Sciatic nerve (tissue), 2 donors: ENCODE measurements at places on chromosomes 4 and X. TPM values are rescaled to one million over a fixed set of nuclear protein-coding genes. Genes with fewer than 3 reads are reported as not detected.

Gene F9
- not detected for total RNA-seq

DNA sequence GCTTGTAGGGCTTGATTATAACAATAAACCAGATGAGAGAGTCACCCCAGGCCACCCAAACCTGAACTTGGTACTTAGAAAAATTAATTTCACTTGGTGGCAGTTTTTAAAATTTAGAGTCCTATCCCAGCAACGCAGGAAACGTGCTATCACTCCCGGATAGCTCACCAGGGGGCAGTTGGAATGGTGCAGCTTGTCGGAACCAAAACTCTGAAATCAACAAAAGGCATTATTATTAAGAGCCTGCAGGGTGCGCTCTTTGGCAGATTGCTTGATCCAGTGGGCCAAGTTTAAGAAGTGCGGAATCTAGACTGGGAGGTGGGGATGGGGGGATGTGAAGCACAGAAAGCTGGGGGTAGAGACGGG is 2.4 kb downstream of the FRAS1 start:
- DNase-seq = peak; percentile 63

Gene FRMPD4
- 0.13 TPM for total RNA-seq

GRCh38 chr4:15649914-15650545 is 5.1 kb downstream of the FBXL5 start:
- no peak for DNase-seq

- DNase-seq = no peak
Measured at GRCh38 chr4:110808351-110808878, 185.5 kb upstream of the PITX2 start.

Gene NKX6-1
- not detected for total RNA-seq

DNA sequence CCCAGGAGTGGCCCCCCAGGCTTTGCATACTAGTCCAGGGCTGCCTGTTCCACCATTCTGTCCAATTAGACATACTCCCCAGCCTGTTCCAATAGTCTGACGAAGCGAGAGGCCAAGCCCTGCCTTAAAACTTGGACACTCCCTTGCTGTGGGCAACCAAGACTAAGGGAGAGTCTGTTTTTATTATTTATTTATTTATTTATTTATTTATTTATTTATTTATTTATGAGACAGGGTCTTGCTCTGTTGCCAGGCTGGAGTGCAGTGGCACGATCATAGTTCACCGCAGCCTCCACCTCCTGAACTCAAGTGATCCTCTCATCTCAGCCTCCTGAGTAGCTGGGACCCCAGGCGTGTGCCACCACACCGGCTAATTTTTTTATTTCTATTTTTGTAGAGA is 6.6 kb downstream of the KIT start:
- DNase-seq = no peak

- no peak for DNase-seq
Measured at GRCh38 chr4:1338752-1339414, 8.1 kb upstream of the UVSSA start.

DNA sequence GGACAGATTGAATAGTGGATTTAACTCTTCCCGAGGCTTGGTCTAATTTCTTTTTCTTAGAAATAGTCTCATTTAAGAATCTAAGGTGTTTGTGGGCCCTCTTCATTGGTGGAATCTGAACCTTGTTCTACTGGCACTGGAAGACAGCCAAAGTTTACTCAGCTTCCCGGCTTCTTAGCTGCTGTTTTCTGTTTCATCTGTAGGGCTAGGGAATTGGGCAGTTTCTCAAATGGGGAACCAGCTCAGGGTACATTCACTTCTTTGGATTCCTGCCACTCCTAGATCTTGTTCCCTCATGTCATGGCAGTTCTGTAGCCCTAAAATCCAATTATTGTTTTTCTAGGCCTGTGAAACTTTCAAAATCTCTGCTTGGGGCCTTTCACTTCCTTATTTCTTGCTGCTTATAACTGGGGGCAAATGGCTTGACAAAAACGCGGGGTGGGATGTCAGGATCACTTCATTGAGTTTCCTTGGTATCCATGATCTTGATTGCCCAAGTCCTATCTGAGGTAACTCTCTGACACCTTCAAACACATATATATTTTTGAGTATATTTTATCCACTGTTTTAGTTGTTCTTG is 985.0 kb downstream of the C4orf33 start:
- no peak for DNase-seq

DNA sequence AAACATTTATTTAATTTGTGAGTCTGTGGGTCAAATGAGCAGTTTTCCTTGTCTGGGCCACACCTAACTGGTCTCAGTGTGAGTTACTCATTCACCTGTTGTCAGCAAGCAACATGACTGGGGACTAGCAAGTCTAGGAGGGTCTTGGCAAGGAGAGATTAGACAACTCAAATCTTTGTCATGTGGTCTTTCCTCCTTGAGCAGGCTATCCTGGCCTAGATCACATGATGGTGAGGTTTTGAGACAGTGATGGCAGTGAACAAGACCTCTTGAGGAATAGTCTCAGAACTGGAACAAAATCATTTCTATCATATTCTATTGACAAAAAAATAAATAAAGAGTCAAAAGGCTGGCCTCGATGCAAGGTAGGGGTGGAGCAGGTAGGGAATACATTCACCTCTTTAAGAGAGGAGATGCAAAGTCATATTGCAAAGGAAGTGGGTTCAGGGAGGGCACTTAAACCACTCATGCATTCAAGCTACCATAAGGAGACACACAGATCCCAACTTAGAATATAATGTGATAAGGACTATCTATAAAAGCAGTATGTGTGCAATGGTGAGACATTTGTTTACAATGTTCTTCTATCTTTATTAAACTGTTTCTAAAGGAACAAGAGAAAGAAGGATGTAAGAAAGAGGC is 135.7 kb downstream of the ZNF330 start:
- DNase-seq = no peak

- no peak for DNase-seq
Measured at GRCh38 chrX:19576742-19577141, 61.4 kb upstream of the MAP3K15 start.

- DNase-seq = no peak
Measured at GRCh38 chr4:162456106-162456505, 292.3 kb upstream of the FSTL5 start.

- no peak for DNase-seq
Measured at GRCh38 chr4:77126809-77127208, 30.2 kb upstream of the CCNG2 start.

- DNase-seq = no peak
Measured at GRCh38 chr4:11081006-11081405, 347.7 kb downstream of the HS3ST1 start.

Gene CCDC110
- total RNA-seq = 0.36 TPM

DNA sequence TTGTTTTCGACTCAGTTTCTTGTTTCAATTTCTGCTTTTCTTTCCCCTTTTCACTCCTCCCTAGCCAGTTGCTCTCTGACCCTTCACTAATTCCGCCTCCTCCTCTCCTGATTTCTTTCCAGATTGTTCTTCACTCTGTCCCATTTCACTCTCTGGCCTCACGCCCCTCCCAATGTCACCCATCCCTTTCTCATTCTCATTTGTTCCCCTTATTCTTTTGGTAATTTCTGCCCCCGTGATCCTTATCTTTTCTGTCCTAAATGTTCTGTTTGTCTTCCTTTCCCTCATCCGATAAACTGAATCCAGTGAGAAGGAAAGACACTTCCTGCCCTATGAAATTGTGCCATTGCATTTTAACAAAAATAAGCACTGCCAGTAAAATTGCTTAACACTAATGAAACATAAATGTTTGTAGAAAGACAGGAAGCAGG is 94.5 kb upstream of the RASGEF1B start:
- DNase-seq = no peak

Gene WAS
- total RNA-seq = 14.4 TPM

DNA sequence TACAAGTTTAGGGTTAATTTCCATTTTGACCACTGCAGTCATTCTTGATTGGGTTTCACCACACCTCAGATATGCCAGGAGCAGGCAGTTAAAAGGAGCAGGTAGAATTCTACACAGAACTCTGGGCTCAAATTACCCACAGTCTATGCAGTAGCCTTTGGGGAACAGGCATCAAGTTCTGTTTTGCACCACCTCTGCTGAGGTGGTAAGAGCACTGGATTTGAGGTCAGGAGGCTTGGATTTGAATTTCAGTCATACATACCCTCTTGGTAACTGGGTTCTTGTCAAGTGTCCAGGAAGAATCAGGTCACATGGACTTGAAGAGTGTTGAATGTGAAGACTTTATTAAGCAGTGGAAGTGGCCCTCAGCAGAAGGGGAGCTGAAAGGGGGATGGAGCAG is 40.4 kb upstream of the PGK1 start:
- DNase-seq = no peak

Gene BEND2
- total RNA-seq = not detected

GRCh38 chr4:146389561-146389960 is 132.2 kb downstream of the SLC10A7 start:
- no peak for DNase-seq

Gene SOWAHD
- total RNA-seq = 0.53 TPM

DNA sequence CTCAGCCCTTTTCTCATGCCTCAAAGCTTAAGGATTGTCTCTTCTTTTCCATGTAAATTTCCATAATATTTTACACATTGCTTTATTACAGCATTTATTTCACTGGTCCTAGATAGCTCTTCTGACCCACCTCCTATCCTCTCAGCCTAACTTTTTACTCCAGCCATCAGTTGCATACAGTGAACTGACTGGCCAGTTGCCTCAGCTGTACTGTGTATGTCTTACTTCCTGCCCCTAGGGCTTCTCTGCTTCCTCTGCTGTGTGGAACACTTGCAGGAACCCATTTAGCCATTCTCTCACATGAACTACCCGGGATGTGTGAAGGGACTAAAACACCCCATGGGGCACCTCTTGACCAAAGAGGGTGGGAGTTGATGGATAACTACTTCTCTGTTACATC is 18.0 kb downstream of the C4orf33 start:
- no peak for DNase-seq

Gene TEX13D
- not detected for total RNA-seq

- no peak for DNase-seq
Measured at GRCh38 chrX:63784346-63784901, 590 bp downstream of the ARHGEF9 start.

Gene TIGD2
- total RNA-seq = 1.5 TPM

Gene SYN1
- 2.9 TPM for total RNA-seq

Gene TBC1D1
- total RNA-seq = 48.0 TPM

Gene KIAA1210
- 0.27 TPM for total RNA-seq

DNA sequence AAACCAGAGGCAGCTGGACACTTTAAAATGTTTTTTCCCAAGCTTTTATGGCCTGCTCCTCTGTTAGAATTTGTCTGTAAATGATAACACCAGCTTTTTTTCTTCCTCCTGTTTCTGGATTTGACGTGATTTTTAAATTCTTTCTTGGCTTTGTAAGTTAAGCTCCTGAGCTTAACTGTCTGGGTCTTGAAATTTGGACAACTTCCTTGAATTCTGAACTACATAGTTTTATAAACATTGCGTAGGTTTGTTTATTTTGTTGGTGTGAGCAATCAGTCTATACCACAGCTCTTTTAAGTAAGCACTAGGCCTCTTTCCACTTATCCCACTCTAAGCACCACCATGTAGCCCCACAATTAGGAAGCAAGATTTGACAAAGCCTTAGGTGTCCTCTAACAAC is 144.4 kb upstream of the GUCY1A1 start:
- DNase-seq = no peak

Gene COL4A5
- total RNA-seq = 21.8 TPM

GRCh38 chr4:40842725-40843423 is 93.1 kb downstream of the NSUN7 start:
- no peak for DNase-seq

Gene IGSF1
- total RNA-seq = 18.2 TPM

DNA sequence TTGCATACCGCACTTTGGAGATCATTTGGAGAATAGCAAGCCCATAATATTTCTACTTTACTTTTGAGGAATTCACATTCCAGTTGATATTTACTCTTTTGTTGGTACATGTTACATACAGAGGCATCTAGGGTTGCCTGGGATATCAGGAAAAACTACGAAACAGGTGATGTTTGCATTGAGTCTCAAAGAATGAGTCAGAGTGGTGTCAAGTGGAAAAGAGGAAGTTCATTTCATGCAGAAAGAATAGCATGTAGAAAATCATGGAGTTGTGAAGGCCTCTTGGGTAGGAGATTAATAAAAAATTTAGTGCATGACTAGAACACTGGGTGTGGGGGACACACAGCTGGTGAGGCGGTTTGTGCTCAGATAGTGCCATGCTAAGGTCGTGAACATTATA is 33.5 kb upstream of the ELOVL6 start:
- no peak for DNase-seq

- DNase-seq = no peak
Measured at GRCh38 chr4:112358952-112359749, 62.0 kb downstream of the ALPK1 start.
